Naive B cell (primary cell): ENCODE measurements at places on chromosomes 12 and 14. TPM values are rescaled to one million over a fixed set of nuclear protein-coding genes. Genes with fewer than 3 reads are reported as not detected.
A peak's percentile ranks its signal among the peaks of the same experiment; 100 is the strongest.

- no peak overlapping the region for H3K4me3 ChIP-seq
- no peak for DNase-seq
- no peaks in the 10 kb centered on the region for H3K36me3 ChIP-seq
- H3K4me1 ChIP-seq, result peaks cover 16% of the 10 kb centered on the region
Observed at GRCh38 chr12:24349051-24349799, 399.8 kb upstream of the SOX5 start.

DNA sequence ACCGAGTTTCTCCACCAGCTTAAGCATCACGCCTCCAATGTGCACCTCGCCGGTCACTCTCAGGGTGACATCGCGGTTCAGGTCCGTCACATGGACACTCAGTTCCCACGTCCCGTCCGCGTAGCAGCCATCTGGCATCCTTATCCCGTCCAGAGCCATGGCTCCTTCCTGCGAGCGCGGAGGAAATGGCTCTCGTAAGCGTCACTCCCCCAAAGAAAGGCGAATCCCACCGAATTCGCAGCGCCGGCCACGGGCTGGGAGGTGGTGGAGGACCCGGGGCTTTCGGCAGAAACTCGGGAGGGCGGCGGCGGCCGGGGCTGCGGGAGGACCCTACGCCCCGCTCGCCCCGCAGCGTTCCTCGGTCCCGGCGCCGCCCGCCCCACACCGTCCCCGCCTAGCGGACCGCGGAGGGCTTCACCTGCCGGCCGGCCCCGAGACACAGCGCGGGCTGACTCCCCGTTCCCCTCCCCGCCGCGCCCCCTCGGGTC, 396 bp downstream of the FERMT2 start:
- peak; percentile 6 for DNase-seq
- no peaks in the 10 kb centered on the region for H3K36me3 ChIP-seq
- peak overlapping the region; percentile 55 for H3K27ac ChIP-seq
- peaks cover 24% of the 10 kb centered on the region for H3K4me1 ChIP-seq
- peaks cover 68% of the 10 kb centered on the region for H3K27me3 ChIP-seq
- peak overlapping the region; percentile 90 for H3K4me3 ChIP-seq

- no peak overlapping the region for H3K4me3 ChIP-seq
- no peaks in the 10 kb centered on the region for H3K36me3 ChIP-seq
- H3K27ac ChIP-seq, result no peak overlapping the region
- no peaks in the 10 kb centered on the region for H3K4me1 ChIP-seq
Observed at GRCh38 chr14:51682411-51682810, 30.7 kb downstream of the FRMD6 start.

GRCh38 chr14:78153064-78153341, 17.2 kb upstream of the NRXN3 start:
- H3K36me3 ChIP-seq, result no peaks in the 10 kb centered on the region
- H3K27ac ChIP-seq, result no peak overlapping the region
- DNase-seq, result no peak
- H3K4me3 ChIP-seq, result no peak overlapping the region
- H3K27me3 ChIP-seq, result peaks cover 18% of the 10 kb centered on the region

- H3K4me3 ChIP-seq, result no peak overlapping the region
- H3K36me3 ChIP-seq, result no peaks in the 10 kb centered on the region
- H3K27me3 ChIP-seq, result peaks cover 10% of the 10 kb centered on the region
- H3K4me1 ChIP-seq, result no peaks in the 10 kb centered on the region
- no peak for DNase-seq
- H3K27ac ChIP-seq, result no peak overlapping the region
Observed at GRCh38 chr12:93079271-93079670, 150.2 kb upstream of the EEA1 start.

- no peaks in the 10 kb centered on the region for H3K27me3 ChIP-seq
- no peak overlapping the region for H3K4me3 ChIP-seq
- H3K36me3 ChIP-seq, result peaks cover 42% of the 10 kb centered on the region
- H3K4me1 ChIP-seq, result no peaks in the 10 kb centered on the region
- no peak overlapping the region for H3K27ac ChIP-seq
Observed at GRCh38 chr14:90042496-90043252, 19.1 kb upstream of the KCNK13 start.

GRCh38 chr12:39867631-39868327, 238.1 kb downstream of the SLC2A13 start:
- H3K4me1 ChIP-seq, result no peaks in the 10 kb centered on the region
- H3K27me3 ChIP-seq, result no peaks in the 10 kb centered on the region
- H3K27ac ChIP-seq, result no peak overlapping the region
- DNase-seq, result no peak

DNA sequence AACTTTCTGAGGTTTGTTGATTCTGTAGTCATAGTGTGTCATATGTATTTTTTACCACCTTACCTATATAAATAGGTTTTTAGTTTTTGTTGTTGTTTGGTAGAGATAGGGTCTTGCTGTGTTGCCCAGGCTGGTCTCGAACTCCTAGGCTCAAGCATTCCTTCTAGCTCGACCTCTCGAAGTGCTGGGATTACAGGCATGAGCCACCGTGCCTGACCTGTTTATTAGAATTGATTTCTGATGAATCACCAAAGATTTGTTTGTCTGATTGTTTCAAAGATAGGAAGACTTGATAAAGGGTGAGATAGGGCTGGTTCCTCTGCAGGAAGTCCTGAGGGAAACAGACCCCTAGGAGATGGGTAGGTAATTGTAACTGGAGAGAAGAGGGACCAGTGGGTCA, 481.6 kb downstream of the PCNX1 start:
- peaks cover 17% of the 10 kb centered on the region for H3K36me3 ChIP-seq
- DNase-seq, result no peak
- H3K4me1 ChIP-seq, result peaks cover 67% of the 10 kb centered on the region
- H3K4me3 ChIP-seq, result peak overlapping the region; percentile 35
- peak overlapping the region; percentile 21 for H3K27ac ChIP-seq

DNA sequence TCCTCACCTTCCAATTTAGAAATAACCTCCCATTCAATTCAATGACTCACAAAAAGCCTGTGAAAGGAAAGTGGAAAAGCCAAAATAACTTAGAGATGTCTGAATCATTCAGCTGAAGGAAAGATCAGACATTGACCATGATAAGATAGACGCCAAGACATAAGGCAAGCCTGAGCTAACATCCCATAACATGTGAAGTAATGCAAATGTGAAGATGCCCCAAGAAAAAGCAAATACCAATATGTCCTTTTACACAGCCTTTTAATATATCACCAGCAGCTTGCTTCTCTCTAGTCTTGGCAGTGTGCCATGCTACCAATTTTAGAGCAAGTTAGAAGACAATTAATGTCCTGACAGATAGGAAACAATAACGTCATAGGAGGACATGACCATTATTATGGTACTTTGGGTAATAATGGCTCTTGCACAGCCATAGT, 2.4 kb upstream of the NUMB start:
- no peaks in the 10 kb centered on the region for H3K36me3 ChIP-seq
- peaks cover 54% of the 10 kb centered on the region for H3K4me1 ChIP-seq
- no peak overlapping the region for H3K27ac ChIP-seq
- H3K27me3 ChIP-seq, result no peaks in the 10 kb centered on the region

DNA sequence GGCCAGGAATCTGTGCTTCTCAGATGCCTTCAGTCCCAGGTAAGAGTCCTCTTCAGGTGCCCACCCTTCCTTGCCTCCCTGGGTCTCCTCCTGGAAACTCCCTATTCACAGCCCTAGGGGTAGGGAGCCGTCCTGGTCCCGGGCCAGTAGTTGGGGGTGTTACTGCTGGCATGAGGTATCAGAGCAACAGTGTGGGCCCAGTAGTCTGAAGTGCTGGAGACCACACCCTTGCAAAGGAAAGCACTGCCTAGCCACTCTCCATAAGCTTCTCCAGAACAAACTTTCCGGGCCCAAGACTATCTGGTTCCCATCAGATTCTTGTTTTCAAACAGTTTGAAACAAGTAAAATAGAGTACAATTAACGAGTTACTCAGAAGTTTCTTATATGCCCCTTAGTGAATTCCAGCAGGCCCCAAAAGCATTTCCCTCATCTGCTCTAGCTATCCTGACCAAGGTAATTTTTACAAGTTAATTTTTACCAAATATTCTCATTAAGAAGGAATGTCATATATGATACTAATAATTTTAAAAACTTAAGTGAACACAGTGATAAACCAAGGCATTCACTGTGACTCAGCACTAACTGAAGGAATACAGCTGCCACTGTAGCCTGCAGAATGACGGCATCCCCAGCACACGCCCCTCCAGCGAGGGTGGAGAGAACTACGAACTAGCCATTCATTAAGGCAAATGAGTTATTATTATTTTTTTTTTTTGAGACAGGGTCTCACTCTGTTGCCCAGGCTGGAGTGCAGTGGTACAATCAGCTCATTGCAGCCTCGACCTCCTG, 49.4 kb downstream of the MOK start:
- H3K27me3 ChIP-seq, result peaks cover 11% of the 10 kb centered on the region
- peaks cover 6% of the 10 kb centered on the region for H3K36me3 ChIP-seq
- H3K27ac ChIP-seq, result no peak overlapping the region
- H3K4me3 ChIP-seq, result no peak overlapping the region

DNA sequence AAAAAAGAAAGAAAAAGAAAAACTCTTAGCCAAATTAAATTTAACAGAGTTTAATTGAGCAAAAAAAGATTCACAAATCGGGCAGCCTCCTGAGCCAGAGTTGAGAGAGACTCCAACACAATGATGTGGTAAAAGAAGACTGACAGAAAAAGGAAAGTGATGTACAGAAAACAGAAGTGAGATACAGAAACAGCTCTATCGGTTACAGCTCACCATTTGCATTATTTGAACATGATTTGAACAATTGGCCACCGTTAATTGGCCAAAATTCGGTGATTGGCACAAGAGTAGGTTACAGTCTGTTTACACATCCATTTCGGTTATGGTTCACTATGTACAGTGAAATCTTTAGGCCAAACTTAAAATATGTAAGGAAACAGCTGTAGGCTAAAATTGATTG, 117.7 kb downstream of the SPTSSA start:
- H3K4me1 ChIP-seq, result no peaks in the 10 kb centered on the region
- DNase-seq, result no peak
- no peaks in the 10 kb centered on the region for H3K27me3 ChIP-seq
- H3K27ac ChIP-seq, result no peak overlapping the region

DNA sequence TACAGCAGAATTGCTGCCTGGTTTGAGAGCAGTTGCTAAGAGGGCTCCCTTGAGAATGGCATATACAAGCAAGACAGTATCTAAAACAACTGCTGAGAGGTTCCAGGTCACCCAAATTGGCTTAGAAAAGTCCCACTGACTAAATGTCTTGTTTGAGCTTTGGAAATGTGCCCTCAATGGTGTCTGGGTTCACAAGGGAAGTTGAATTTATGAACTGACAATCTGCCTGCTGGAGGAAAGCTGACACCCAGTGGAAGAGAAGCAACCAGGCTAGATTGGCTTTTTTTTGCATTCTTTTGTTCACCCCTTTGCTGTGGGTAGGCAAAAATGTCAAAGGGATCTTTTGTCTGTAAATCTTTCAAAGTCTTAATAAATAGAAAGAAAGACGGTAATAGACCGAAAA, 44.6 kb upstream of the NPFF start:
- H3K27me3 ChIP-seq, result no peaks in the 10 kb centered on the region
- no peak for DNase-seq
- no peak overlapping the region for H3K27ac ChIP-seq
- H3K4me3 ChIP-seq, result no peak overlapping the region
- no peaks in the 10 kb centered on the region for H3K4me1 ChIP-seq

DNA sequence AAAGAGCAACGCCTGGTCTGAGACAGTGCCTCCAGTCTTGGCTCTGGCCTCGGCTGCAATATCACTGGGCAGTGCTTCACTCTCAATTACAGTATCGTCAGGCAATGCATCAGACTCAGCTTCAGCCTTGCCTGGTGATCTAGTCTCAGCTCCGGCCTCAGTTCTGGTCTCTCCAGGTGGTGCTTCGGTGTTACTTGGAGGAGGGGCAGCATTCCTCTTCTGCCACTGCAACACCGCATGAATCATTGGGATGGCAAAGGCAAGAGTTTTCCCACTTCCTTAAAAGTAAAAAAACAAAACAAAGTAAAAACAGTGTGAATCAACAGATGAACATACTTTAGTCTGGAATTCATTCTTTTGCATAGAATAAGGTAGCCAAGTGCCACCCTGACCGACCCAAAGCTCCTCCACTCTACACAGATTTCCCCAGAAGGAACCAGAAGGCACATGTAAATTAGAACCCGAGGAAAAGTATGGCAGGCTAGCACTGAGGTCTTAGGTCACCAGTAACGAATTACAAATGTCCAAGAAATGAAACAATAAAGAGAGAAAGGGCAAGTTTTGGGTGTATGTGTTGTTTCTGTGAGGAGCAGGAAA, 18.6 kb downstream of the DDX24 start:
- H3K4me3 ChIP-seq, result no peak overlapping the region
- DNase-seq, result no peak
- H3K27me3 ChIP-seq, result no peaks in the 10 kb centered on the region

DNA sequence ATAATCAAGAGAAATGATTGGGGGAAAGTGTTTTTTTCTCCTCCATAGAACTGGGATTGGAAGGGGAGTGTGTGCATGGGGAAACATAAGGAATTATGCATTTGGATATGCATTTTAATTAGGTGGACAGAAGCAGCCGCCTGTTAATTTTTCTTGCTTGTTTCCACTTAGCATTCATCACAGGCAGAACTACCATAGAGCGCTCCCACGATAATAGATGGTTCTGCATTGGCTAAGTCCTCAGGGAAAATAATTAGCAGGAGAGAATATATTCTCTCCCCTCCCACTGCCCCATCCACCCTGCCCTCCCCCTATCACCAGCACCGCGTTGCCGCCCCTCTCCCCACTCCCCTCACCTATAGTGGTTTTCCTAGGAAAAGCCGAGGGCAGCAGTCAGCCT, 11.4 kb downstream of the DPF3 start:
- no peak overlapping the region for H3K4me3 ChIP-seq
- no peaks in the 10 kb centered on the region for H3K27me3 ChIP-seq

DNA sequence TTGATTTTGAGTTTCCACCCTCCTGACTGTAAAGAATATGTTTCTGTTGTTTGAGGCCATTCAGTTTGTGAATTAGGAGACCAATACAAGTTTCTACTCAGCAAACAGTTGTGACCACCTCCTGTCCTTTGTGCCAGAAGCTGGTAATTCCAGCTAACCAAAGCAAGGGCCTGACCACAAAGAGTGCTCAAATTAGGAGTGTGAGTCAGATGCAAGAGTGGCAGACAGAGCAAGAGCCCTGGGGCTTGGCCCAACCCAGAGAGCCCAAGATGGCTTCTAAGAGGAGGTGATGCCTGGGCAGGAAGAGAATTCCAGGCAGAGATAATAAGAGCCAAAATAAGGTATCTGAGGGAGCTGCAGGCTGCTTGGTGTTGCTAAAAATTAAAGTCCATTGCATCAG, 77.7 kb upstream of the C14orf132 start:
- no peak overlapping the region for H3K4me3 ChIP-seq
- DNase-seq, result no peak
- H3K27me3 ChIP-seq, result peaks cover 6% of the 10 kb centered on the region
- no peaks in the 10 kb centered on the region for H3K36me3 ChIP-seq
- no peak overlapping the region for H3K27ac ChIP-seq

SLC25A47 gene
- not detected for polyA plus RNA-seq

PRICKLE1 gene
- 16.9 TPM for polyA plus RNA-seq

ASPG gene
- not detected for polyA plus RNA-seq

PMEL gene
- not detected for polyA plus RNA-seq

KRT6C gene
- not detected for polyA plus RNA-seq

SLC5A8 gene
- polyA plus RNA-seq, result not detected

IAPP gene
- polyA plus RNA-seq, result not detected

INHBC gene
- polyA plus RNA-seq, result not detected
